Hematopoietic multipotent progenitor cell treated with erythropoietin and hydrocortisone succinate and interleukin-3 and kit ligand, for 15 days (in vitro differentiated cells): ENCODE measurements at places on chromosomes 3 and 15.

- DNase-seq, result no peak
Measured at GRCh38 chr3:60770532-60770931, 480.7 kb downstream of the FHIT start.

GRCh38 chr3:170330366-170330765 lies 27.1 kb upstream of the SKIL start:
- no peak for DNase-seq

GRCh38 chr3:16381426-16381825 lies 116.4 kb downstream of the OXNAD1 start:
- DNase-seq, result no peak

GRCh38 chr3:128620268-128620691 lies 30.3 kb downstream of the RPN1 start:
- no peak for DNase-seq

GRCh38 chr3:154389861-154390260 lies 40.1 kb downstream of the GPR149 start:
- no peak for DNase-seq

DNA sequence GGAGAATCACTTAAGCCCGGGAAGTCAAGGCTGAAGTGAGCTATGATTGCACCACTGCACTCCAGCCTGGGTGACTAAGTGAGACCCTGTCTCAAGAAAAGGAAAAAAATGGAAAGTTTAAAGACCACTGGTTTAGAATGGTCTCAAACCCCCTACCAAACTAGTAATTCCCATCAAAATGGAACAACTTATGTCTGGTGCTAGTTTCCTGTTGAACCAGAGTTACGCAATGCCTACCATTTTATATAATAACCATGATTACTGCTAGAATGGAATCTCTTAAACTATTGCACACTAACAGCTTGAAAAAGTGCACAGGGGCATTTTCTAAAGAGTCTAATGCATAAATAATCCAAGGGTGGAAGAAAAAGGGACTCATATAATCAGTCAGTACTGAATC lies 43.6 kb downstream of the DMXL2 start:
- no peak for DNase-seq

GRCh38 chr15:101049282-101049681 lies 130.1 kb downstream of the LRRK1 start:
- DNase-seq, result no peak

DNA sequence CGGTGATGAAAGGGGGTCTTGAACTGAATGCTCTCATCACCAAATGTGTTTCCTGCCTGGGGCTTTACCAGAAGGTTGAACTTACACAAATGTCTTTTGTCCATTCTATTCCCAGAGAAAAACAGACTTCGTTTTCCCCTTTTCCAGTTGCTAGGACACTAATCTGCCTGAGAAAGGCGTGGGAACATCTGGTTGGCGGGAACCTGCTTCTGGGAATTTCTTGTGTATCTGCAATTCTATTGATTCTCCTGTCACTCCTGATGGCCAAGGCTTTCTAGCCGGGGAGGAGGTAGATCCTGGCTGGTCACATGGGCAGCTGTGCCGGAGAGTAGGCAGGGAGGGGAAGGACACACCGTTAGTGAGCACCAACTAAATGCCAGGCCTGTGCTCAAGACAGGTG lies 31.1 kb upstream of the CCDC174 start:
- no peak for DNase-seq

DNA sequence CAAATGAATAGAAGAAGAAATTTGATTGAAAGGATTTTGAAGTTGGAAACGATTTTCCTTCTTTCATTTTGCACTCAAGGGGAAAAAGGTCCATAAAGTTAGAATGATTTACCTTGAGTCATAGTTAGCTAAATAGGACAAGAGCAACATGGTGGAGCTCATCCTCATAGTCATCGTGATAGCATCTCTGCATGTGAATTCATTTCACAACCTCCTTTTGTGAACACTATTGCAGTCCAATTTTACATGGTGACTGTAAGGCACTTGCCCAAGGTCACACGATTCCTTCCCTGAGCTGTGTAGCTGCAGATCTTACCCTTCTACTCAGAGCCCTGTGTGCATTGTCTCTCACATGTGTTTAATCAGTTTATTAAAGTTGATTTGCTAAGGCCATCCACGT lies 359.8 kb upstream of the C2CD4B start:
- no peak for DNase-seq

DNA sequence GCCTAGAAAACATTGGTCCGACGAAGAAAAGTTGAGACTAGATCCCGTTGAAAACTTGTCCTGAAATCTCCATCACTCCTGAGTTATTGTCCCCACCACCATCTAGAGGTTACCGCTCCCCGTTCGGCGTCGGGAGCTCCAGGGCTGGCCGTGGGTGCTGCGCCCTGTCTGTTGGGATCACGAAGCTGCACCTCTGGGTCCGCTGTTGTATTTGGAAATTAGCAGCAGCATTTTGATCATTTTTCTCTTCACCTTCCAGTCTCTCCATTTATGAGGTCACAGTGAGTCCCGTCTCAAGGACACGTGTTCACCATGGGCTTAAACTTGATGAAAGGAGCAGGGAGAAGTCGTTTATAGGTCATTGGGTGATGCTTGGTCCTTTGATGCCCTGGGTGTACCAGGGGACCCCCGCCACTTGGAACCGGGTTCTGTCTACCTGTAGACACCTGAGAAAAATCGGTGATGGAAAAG lies 565 bp downstream of the MANF start:
- DNase-seq, result no peak

- DNase-seq, result no peak
Measured at GRCh38 chr3:45140141-45140769, 5.9 kb downstream of the CDCP1 start.

DNA sequence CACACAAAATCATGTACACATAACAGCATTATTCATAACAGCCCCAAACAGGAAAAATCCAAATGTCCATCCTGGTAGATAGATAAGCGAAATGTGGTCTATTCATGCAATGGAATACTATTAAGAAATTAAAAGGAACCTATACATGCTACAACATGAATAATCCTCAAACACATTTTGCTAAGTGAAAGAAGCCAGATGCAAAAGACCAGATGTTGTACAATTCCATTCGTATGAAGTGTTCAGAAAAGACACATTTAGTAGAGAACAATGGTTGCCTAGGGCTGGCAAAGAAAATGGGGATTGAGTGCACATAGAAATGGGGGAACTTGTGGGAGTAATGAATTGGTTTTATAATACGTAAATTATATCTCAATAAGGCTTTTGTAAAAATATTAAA lies 182.3 kb downstream of the EBLN2 start:
- no peak for DNase-seq

- DNase-seq, result no peak
Measured at GRCh38 chr3:158925021-158925420, 123.2 kb downstream of the MFSD1 start.

DNA sequence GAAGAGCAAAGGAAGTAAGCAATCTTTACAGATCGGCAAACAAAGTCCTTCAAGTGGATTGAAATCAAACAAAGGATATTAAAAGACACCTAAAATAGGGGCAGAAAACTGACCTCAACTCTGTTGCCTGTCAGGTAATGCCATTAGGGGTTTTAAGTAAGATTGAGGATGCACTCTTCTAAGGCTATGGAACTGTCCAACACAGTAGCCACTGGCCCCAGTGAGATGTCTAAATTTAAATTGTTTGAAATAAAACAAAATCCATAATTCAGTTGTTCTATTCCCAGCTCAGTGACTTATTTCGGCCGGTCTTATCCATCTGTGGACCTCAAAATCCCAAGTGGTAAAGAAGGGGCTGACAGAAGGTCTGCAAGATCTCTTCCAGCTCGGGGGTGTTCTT lies 49.5 kb upstream of the LMCD1 start:
- no peak for DNase-seq

- no peak for DNase-seq
Measured at GRCh38 chr3:57706462-57706861, 13.6 kb upstream of the DENND6A start.

GRCh38 chr15:70196372-70197316 lies 98.9 kb upstream of the TLE3 start:
- no peak for DNase-seq

- peak; percentile 71 for DNase-seq
Measured at GRCh38 chr15:31326875-31327668, 437 bp downstream of the KLF13 start.

GRCh38 chr3:124659175-124659574 lies 71.1 kb upstream of the UMPS start:
- no peak for DNase-seq

- DNase-seq, result no peak
Measured at GRCh38 chr15:66724732-66725463, 22.9 kb downstream of the SMAD6 start.

DNA sequence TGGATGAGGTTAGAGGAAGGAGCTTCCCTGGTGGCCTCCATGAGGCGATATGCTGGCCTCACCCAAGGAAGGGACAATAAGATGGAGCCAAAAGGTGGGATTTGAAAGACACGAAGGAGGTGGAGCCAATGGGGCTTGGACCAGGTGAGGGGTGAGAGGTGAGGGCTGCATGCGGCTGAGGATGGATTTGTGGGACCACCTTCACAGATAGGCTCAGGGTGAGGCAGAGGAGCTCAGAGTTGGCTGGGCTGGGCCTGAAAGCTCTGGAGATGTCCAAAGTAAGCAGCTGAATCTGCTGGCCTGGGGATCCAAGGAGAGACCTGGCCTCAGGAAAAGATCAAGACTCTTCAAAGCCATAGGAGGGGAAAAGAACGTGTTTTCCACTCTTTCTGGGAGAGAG lies 49.8 kb downstream of the EXOG start:
- DNase-seq, result no peak

DNA sequence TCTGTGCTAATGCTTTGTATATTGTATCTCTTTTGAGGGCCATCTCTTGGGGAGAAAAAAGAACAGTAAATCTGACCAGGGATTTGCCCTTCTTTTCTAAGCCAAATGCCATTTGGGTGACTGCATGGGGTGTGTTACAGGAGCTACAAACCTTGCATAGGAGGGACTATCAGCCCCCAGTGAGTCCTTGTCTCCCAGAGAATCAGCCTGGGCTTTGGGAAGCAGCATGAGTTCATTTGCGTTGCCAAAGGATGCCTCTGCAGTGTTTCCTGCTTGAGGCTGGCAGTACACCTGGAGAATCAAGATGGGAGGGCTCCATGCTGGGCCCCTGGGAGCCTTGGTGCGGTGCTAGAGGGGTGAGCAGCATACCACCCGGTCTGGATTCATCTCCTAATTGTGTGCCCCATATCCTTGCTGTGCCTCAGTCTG lies 49.6 kb upstream of the POLG start:
- no peak for DNase-seq

DNA sequence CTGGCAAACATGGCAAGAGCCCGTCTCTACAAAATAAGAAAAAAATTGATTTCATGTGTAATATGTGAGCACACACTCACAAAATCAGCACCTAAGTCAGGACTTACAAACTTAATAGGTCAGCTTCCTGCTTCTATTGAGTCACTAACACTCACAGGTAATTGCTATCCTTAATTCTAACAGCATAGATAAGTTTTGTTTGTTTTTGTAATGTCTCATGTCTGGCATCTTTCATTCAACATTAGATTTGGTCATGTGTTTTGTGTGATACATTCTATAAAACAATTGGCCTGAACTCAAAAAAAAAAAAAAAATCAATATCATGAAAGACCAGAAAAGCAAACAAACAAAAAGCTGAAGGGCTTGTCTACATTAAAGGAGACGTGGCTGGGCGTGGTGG lies 564.7 kb downstream of the AGBL1 start:
- DNase-seq, result no peak

DNA sequence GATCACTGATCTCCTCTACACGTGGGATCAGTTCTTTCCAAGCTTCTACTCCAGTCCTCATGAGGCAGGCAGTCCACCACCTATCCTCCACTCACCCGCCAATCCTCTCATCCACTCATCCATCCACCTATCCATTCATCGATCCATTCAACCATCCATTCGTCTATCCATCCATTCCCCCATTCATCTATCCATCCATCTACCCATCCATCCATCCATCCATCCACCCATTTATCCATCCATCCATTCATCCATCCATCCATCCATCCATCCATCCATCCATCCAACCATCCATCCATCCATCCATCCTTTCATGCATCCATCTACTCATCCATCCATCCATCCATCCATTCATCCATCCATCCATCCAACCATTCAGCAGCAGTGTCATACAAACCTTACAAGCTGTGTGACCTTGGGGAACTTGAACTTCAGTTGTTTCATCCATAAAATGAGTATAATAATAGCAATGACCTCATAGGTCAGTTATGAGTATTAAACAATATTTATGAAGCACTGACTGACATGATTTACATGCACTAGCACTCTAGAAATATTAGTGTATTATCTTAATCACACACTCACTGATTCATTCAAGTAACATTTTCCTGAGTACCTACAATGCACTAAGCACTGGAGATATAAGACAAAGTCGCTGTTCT lies 55.0 kb downstream of the TLE3 start:
- DNase-seq, result no peak
